ENCODE measurements at places on chromosomes 3 and 15.

DNA sequence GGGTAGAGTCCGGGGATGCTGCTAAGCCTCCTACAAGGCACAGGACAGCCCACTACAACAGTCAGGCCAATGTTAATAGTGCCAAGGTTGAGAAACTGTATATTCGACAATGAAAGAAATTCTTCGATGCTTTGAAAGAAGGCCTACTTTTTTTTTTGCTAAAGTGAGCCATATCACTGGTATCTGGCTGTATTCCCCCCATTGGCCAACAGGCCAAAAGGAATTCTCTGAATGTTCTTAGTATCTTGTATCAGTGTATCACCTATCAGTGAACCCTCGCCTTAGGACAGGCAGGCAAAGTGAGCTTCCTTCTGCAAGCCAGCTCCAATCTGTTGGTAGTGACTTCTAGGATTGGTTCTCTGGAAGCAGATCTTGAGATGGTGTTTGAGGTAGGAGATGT, 74.2 kb downstream of the SNTN start:
- DNase-seq = no peak

DNA sequence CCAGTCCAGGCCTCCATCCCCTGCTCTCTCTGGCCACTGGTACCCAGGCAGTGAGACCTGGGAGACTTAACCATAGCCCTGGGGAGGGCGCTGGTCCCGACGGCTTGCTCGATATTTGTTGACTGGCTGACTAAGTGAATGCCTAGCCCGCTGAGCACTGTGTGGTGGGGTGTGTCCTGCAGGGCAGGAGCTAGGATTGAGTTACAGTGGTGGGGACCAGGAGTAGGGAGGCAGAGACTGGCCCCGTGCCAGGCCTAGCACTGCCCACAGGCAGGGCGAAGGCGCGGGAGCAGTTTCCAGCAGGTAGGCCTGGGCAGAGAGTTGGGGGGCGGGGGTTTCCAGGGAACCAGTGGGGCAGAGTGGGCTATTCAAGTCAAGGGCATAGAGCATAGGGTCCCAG, at the start of gene VILL:
Gene VILL, plus strand, starts transcription at position 260 of the 400 bp plus-strand sequence. CDS start 2,887 bp downstream, outside the sequence.
- DNase-seq = no peak

DNA sequence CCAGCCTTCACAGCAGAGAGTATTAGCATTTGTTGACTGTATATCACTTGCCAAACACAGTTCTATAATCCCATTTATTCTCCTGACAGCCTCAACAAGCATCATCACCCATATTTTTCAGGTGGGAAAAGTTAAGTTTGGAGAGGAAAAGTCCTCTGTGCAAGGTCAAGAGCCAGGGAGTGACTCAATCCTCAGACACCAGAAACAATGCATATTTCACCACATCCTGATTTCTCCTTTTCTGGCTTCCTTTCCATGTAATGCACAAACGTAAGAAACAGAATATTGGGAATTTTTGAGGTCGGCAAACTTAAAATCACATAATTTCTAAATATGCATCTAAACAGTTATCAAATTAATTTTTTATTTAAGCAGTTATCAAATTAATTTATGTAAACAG, 116.0 kb upstream of the GADL1 start:
- DNase-seq = no peak

DNA sequence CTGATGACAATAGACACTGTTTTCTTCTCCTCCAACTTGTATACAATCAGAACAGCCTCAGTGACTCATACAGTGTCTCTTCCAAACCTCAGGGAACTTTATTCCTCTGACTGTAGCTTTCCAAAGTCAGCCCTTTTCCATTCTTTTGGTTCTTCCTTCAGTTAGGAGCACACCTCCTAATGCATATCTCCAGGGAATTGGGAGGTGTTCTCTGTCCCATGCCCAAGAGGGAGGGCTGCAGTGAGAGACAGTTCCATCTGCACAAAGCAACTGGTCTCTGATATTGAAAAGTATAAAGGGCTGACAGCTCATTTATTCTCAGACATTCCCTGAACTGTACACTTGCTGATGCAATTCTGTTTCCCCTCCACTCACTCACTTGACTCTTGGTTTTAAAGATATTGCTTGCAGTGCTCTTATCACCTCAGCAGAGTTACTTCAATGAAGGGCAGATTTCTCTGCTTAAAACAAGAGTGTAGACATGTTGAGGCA, 337.8 kb upstream of the TBC1D5 start:
- no peak for DNase-seq

DNA sequence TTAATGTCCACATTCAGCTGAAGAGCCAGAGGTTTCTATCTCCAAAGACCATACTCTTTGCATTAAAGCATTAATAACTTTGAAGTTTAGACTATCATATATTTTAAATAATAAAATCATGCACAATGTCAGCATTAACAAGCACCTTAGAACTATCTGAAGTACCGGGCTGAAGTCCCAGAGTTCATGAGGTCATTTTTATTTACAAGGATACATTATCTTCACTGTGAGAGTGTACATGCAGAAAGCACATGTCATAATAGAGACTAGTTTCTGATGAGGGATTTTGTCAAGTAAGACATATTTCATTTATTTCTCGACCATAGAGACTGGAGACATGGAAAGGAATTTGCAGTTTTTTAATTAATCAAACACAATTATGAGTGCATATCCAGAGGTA, 52.4 kb upstream of the SI start:
- DNase-seq = no peak

DNA sequence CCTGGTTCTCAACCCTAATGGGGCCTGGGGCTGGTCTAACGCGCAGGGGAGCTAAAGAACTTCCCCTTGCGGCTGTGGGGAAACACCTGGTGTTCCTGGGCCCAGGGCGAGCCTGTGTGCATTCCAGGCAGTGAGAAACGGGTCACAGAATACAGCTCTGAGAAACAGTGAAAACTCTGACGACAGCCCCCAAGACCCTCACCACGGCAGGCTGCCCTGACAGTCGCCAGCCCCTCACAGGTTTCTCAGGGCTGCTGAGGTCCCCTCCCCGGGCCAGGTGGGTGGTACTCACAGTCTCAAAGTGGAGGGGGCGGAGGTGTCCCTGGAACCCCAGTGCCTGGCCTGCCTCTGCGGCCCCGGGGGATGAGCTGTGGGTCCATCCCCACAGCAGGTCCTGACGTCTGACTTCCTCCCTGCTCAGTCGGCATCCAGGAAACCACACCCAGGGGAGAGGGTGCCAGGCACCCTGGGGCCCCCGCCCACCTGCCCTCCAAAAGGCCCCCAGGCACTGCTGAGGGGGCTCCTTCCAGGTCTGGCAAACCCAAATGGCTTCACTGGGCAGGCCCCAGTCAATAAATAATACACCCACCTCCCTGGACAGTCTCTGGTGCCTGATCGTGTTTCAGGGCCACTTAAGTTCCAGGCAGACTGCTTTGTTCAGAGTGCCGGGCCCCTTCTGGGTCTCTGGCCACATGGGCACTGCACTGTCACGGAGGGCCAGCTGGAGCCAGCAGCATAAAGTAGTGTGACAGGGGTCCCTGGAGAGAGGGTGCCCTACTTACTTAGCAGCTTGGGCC, 57.7 kb downstream of the IQSEC1 start:
- DNase-seq = peak; percentile 24

GRCh38 chr15:94230883-94231722, at the start of gene MCTP2:
Gene MCTP2, plus strand, starts transcription at chr15:94231561. Its CDS starts 66,705 bp downstream, at chr15:94298266.
- peak; percentile 70 for DNase-seq

DNA sequence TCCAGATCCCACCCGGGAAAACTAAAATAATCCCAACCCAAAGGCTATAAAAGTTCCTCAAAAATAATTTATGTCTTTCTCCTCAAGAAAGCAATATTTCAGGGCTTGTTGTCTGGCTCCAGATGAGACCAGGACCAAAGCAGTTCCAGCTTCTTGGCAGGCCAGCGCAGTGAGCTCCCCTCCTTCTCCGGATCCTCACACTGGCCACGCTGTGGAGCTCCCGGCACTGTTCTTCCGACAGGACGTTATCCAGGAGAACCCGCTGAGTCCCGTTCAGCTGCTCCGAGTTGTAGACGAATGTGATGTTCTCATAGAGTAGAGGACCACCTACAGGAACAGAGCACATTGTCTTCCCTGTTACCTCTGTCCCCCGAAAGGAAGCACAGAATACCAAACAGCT, 146.3 kb downstream of the P3H2 start:
- no peak for DNase-seq

- DNase-seq = no peak
These were observed 50.2 kb downstream of the AKAP13 start for GRCh38 chr15:85430406-85431204.

- DNase-seq = peak; percentile 28
These were observed 162.5 kb upstream of the CHRNA7 start for GRCh38 chr15:31867536-31868442.

DNA sequence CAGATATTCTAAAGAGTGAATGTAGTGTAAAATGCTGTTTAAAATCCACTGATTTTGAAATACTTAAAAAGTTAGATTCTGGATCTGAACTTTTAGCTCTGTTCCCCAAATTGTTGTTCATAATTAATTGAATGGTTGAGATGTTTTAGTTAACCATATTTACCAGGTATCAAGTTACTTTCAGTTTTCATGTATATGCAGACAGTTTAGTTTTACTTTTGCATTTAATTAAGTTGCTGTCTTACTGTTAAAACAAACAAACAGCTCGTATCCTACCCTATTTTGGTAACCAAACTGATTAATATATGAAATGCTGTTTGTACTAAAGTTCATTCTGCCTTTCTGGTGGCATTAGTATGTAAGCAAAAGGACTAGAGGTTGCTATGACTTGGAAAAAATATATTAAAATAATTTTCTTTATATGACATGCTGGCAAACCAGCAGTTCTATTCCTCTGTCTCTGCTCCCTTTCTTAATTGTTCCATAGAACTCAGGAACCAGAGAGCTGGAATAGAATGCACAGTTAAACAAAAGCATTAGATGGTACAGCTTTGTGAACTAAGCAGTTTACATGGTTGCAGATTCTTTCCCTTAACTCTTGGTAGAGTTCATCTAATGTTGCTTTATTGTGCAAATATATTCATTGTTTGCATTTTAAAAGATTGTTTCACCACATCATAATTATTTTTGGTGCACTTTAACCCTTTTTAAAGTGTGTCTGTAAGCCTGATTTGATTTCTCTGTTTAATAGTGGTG, 39.5 kb upstream of the SCAANT1 start:
- DNase-seq = no peak

DNA sequence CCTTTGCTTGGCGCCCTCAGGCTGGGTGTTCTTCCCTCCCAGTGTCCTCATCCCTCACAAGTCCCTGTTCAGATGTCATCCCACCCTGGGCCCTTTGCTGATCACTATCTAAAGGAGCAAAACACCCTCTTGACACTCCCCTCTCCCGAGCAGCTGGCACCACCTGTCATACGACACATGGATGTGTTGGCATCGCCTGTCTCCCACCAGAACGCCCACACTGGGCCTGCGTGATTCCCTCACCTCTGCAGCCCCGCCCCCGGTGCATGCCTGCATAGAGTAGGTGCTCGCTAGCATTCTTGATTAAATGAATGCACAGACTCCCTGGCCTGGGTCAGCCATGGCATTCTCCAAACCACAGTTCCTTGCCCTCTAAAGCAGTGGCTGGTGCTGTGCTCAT, 75.8 kb downstream of the DNAJB8 start:
- no peak for DNase-seq

GRCh38 chr15:81323559-81323943, 390 bp downstream of the STARD5 start:
- DNase-seq = no peak

- DNase-seq = no peak
These were observed 38.3 kb downstream of the CPN2 start for GRCh38 chr3:194312743-194313281.

DNA sequence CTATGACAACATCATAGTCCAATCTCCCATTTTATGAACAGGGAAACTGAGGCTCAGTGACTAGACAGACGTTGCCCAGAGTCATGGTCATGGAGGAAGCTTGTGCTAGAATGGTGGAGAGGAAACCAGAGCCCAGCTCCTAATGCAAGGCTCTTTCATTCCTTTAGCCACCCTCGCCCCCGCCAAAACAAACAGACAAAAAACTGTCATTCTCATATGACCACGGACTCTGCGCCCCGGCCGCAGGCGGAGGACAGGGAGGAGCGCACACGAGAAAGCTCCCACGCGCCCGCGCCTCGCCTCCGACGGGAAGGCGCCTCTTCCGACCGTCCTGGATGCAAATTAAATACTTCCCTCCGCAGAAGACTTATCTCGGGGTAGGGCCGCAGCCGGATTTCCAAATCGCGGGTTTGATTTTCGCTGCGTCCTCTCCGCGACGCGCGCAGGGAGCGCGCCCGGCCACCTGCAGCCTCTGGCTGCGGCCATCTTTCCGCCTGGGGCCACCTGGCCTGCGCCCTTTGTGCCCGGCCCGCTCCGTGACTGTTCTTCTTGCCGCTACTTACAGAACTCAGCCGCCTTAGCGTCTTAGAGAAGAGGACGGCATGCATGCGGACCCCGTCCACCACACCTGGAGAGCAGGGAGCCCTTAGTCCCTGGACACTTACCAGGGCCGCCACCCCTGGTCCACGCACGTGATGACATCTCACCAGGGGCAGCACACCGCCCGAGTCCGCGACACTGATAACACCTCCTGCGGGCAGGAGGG, 670 bp upstream of the ATP13A3 start:
- DNase-seq = peak; percentile 19

DNA sequence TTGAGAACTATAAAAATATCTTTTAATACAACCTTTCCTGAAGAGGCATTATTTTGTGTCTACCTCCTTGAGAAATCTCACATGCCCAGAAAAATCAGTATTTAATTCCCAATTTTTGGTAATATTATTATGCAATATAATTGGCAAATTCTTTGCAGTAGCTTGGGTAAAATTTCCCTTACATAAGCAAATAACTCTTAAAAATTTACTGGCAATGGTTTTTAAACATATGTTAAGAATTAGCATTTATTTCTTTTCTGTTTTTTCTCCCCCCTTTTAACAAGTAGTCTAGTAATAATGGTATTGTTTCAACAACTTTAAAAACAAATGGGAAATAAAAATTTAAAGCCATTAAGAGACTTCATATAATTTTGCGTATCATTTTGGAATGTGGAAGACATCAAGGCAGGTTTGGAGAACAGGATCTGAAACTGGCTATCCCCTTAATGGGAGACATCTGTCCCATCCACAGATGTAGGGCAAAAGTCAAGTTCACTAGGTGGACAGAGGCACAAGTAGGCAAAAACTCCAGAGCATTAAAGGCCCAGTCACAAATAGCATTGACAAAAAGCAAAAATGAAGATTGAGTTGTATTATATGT, 89.6 kb upstream of the AADACL2 start:
- no peak for DNase-seq
